ENCODE measurements at places on chromosomes 7 and 10.
A peak's percentile ranks its signal among the peaks of the same experiment; 100 is the strongest.

DNA sequence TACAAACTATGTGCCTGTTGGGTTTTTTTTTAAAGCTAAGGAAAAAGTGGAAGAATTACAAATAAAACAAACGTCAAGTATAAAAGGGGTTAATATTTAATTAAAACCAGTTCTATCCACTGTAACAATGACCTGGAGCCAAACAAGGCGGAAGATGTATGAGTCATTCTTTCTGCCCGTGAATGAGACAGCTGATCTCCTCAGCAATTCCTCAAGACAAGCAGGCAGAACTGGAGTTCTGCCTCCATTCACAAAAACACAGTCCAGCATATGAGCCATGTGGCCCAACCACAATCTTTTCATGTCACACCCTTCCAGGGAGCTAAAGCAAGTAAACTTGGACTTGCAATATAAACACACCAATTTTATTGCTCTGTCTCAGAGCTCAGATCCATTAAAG lies 8.4 kb downstream of the ETV1 start:
- DNase-seq, result no peak

DNA sequence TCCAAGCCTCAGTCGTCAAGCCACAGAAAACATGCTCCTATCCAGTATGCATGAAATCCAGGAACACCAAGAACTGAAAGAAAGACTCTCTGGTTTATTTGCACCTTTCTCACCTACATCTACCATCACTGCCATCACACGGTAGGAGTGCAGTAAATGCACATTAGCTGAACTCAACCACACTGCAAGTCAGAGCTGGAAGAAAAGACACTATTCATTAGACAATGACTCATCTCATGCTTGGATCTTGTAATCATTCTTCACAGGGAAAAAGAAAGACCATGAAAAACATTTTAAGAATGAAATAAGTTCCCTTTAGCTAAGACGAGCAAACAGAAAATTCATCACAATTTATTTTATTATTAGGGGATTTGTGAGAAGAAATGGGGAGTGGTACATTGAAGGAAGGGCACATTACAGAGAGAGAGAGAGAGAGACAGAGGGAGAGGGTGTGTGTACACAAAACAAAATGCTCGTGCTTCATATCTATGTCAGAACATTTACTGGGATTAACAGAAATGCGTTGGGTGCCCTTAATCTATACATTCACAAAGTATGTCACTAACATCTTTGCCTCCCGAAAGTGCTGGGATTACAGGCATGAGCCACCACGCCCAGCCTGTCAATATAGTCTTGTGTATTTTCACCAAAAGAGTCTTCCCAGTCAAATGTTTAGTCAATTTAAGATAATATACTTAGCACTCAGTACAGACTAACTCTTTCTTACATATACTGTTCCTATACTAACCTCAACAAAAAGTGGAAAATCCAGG lies 324.9 kb downstream of the PARD3 start:
- no peak for DNase-seq

GRCh38 chr10:118171861-118172260 lies 125.1 kb upstream of the RAB11FIP2 start:
- no peak for DNase-seq

GRCh38 chr7:55120501-55121198 lies 101.8 kb downstream of the EGFR start:
- no peak for DNase-seq

DNA sequence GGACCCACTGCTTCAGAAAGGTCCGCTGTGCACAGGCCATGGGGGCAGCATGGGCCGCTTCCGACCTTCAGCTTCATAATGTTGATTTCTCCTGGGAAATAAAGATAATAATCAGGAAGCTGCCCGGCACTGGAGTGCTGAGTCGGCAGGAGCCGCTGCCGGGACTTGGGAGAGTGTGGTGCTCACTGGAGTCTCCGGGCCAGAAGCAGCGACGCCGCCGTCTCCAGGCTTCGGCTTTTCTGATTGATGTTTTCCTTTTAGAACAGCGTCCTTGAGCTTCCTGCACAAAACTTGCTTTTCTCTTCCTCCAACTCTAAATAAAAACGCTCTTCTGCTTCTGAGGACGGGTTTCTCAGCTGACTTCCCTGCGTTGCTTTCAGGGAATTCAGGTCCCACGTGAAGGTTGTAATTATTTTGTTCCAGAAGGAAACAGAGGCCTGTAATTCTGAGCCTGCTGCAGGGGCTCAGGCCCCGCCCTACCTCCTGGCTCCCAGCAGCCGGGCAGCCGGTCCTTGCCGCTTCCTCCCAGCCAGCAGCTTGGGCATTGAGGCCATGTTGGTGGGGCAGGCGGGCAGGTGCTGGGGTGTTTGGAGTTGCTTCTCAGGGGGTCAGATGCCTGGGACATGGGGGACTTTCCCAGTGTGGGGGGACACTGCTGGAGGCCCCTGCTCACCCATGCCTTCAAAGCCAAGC lies 14.7 kb downstream of the PWWP2B start:
- no peak for DNase-seq

- DNase-seq, result no peak
These were observed 634.4 kb upstream of the POT1 start for GRCh38 chr7:125563964-125564529.

- DNase-seq, result peak; percentile 49
These were observed 262.8 kb upstream of the AOAH start for GRCh38 chr7:36986948-36987724.

GRCh38 chr10:71727738-71728737 lies 8.5 kb upstream of the C10orf105 start:
- DNase-seq, result peak; percentile 64

DNA sequence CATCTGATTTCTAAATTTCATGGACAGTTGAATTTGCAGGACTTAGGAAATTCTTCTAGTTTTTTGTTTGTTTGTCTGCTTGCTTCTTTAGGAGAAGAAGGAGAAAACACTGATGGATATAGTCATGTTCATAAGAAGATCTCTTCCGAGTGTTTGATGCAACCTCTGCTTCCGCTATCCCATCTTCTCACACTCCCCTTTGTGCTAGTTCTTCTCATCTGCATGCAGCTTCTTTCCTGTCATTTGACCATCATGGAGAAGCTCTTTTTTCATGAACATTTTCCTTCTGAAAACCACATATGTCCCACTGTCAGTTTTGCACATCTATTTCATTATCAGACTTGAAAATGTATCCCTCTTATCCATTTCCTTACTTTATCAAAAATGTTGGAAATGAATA lies 346.9 kb upstream of the PRKCQ start:
- DNase-seq, result no peak

DNA sequence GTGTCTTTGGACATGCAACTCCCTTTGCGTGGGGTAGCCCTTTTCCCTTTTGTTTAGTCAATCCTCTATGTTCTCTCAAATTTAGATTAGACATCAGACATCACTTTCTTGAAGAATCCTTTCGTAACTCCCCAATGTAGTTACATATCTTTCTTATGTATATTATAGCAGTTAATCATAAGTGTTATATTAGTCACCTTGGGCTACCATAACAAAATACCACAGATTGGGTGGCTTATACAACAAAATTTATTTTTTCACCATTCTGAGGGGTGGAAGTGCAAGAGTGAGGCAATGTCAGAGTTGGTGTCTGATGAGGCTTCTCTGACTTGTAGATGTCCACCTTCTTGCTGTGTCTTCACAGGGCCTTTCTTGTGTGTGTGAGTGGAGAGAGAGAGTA lies 105.7 kb downstream of the PHTF2 start:
- no peak for DNase-seq

DNA sequence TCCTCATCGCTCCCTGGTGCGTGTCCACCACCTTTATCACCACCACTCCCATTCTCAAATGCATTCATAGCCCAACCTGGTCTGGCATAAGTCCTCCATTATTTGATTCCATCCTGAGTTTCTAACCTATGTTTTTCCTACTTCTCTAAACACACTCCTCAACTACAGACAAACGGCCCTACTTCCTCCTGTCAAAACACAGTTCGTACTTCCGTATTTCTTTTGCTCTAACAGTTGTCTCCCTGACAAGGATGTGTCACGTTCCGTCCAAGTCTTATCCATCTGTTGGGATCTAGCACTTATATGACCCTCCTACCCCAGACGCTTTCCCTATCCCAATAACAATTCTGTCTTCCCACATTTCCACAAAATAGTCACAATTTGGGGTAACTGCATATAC lies 46.8 kb downstream of the DOCK4 start:
- no peak for DNase-seq

- no peak for DNase-seq
These were observed 36.3 kb downstream of the ARID5B start for GRCh38 chr10:61937631-61938351.

GRCh38 chr7:140695381-140695780 lies 1.1 kb upstream of the NDUFB2 start:
- no peak for DNase-seq

GRCh38 chr10:17743437-17743836 lies 8.6 kb upstream of the TMEM236 start:
- DNase-seq, result no peak

- no peak for DNase-seq
These were observed 14.1 kb upstream of the TAS2R41 start for GRCh38 chr7:143463556-143463955.

GRCh38 chr7:149310113-149310836 lies 48.3 kb downstream of the ZNF783 start:
- DNase-seq, result no peak

DNA sequence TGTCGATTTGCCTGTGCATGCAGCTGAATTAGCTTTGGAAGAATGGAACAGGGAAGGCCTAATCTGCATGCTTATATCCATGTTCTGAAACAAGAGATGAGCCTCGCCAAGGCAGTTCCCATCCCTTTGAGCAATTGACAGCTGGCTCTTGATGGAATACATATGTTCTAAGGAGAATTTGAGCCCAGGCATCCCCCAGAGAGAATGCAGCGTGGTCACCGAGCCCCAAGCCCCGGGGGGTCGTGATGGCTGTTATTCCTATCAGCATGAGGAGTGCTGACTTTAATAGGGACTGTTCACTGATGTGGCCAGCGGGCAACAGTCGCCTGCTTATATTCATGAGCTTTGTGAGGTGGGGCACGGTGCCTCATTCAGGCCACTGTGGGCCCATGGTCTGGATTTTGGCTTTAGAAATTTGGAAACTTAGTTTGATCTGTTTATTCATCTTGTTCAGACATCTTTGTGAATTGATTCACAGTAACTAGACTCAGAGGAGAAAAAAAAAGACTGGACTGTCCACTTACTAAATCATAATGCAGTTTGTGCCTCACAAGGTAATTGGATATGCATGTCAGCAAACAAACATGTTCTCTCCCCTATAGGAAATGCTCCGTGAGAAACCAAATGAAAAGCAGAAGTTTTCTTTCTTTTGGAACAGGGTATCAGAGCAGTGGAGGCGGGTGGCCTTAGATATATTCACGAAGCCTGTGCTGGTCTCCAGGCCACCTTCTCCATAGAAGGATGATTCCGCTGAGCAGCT lies 204.9 kb downstream of the CCDC3 start:
- no peak for DNase-seq

DNA sequence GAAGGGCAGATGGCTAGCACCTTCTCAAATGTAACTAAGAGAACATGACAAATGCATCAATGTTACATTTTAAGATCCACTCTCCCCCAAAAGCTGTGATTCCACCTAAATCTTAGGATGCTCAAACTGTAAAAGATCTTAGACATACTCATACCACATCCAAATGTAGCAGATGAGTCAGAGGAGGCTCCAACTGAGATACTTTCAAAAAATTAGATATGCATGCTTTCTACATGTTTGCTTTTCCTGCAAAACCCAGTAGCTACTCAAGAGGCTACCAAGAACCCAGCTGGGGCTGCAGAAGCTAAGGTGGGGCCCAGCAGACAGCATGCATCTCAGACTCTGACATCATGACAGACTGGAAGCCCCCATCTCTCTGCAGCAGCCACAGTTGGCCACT lies 31.4 kb upstream of the FRMD4A start:
- no peak for DNase-seq

GRCh38 chr7:104643587-104644217 lies 315.3 kb downstream of the LHFPL3 start:
- DNase-seq, result no peak

GRCh38 chr7:19317461-19317860 lies 172.2 kb upstream of the FERD3L start:
- DNase-seq, result no peak

GRCh38 chr7:43590862-43591557 lies 8.1 kb downstream of the STK17A start:
- no peak for DNase-seq
